ENCODE measurements at places on chromosomes 13 and 19.

DNA sequence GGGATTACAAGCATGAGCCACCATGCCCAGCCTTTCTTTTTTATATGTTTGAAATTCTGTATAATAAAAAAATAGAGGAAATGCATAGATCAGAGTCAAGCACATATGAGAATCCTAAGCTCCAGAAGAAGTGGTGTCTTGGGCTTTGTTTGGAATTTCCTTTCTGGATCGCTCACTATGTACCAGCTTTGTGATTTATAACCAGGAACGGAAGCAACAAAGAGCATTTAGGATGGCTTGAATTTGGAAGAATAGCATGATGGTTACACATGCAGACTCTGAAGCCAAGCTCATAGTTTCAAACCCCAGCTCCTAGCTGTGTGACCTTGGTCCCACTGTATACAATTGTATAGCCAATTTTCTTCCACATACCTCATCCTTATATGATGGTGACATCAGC is 28.0 kb upstream of the SLC15A1 start:
- no peaks in the 10 kb centered on the region for H3K36me3 ChIP-seq
- no peak overlapping the region for H3K4me3 ChIP-seq
- no peak overlapping the region for H3K27ac ChIP-seq
- peaks cover 31% of the 10 kb centered on the region for H3K4me1 ChIP-seq

DNA sequence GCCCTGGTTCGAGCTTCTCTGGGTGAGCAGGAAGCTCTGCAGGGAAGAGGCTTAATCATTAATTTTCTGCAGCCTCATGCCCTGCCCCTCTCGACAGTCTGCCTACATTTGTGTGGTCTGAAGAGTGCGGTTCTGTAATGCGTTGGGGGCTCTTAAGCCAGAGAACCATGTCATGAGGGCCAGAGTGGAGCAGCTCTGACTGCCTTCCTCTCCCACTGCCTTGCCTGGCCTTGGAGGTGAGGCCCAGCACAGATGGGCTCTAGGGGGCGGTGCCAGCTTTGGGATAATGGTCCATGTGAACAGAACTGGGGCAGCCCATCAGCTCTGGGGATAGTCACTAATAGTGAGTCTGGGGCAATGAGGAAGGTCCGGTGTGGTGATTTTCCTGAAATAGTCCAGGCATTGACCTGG is 5.7 kb downstream of the FGF9 start:
- no peak overlapping the region for H3K27ac ChIP-seq
- H3K4me3 ChIP-seq = no peak overlapping the region
- peaks cover 21% of the 10 kb centered on the region for H3K27me3 ChIP-seq

DNA sequence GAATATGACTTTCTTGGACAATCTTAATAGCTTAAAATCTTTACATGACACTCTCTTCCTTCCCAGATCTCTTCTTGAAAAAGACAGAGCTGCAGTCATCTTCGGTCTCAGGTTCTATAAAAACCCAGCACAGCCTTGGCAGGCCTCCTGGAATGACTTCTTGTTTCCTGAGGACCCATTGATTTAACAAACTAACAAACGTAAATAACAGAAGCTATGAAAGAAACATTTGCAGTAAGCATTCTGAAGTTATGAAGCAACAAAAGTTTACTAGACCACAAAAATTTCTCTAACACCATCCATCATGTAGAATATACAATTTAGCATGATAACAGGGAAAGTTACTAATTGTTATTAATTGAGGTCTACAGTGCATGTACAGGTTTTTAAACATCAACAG is 62.8 kb upstream of the STARD13 start:
- peaks cover 7% of the 10 kb centered on the region for H3K4me1 ChIP-seq
- no peaks in the 10 kb centered on the region for H3K27me3 ChIP-seq
- no peak overlapping the region for H3K27ac ChIP-seq
- H3K4me3 ChIP-seq = no peak overlapping the region

GRCh38 chr13:113096745-113097305 is 8.8 kb upstream of the F7 start:
- DNase-seq = no peak
- peaks cover 5% of the 10 kb centered on the region for H3K27me3 ChIP-seq
- H3K4me1 ChIP-seq = no peaks in the 10 kb centered on the region
- no peak overlapping the region for H3K4me3 ChIP-seq
- no peak overlapping the region for H3K27ac ChIP-seq

GRCh38 chr13:93244918-93245280 is 18.3 kb downstream of the GPC6 start:
- no peak overlapping the region for H3K27ac ChIP-seq
- no peaks in the 10 kb centered on the region for H3K36me3 ChIP-seq
- H3K4me3 ChIP-seq = no peak overlapping the region

DNA sequence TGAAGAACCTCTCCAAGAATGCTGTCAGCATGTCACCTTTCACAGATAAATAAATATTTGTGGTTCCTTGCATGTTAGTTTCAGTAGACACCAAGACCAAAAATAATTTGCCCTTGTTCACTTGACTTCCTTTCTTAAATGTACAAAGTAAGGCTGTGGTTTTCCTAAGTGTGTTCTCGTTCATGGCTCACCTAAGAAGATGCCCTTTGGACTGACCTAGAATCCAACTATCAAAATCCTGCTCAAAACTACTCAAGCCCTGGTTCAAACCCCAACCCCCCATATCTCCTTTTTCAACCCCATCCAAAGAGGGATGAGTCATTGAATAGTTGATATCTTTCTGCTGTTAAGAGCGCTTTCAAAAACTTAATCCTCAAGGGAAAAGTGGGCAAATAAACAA is 247.8 kb upstream of the ZNF507 start:
- no peak overlapping the region for H3K4me3 ChIP-seq
- H3K4me1 ChIP-seq = no peaks in the 10 kb centered on the region
- H3K36me3 ChIP-seq = no peaks in the 10 kb centered on the region
- H3K27me3 ChIP-seq = no peaks in the 10 kb centered on the region
- no peak for DNase-seq
- H3K27ac ChIP-seq = no peak overlapping the region

DNA sequence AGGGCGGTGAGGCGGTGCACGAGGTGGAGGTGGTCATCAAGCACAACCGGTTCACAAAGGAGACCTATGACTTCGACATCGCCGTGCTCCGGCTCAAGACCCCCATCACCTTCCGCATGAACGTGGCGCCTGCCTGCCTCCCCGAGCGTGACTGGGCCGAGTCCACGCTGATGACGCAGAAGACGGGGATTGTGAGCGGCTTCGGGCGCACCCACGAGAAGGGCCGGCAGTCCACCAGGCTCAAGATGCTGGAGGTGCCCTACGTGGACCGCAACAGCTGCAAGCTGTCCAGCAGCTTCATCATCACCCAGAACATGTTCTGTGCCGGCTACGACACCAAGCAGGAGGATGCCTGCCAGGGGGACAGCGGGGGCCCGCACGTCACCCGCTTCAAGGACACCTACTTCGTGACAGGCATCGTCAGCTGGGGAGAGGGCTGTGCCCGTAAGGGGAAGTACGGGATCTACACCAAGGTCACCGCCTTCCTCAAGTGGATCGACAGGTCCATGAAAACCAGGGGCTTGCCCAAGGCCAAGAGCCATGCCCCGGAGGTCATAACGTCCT is 9.4 kb upstream of the PROZ start:
- no peak for DNase-seq
- no peaks in the 10 kb centered on the region for H3K27me3 ChIP-seq
- H3K27ac ChIP-seq = no peak overlapping the region
- no peaks in the 10 kb centered on the region for H3K36me3 ChIP-seq
- no peak overlapping the region for H3K4me3 ChIP-seq

Data from HCT116 (cell line).